ENCODE measurements at places on chromosomes 6 and 20. TPM values are rescaled to one million over a fixed set of nuclear protein-coding genes. Genes with fewer than 3 reads are reported as not detected.

Gene DNAH8
- not detected for total RNA-seq

Gene RAET1L
- total RNA-seq = not detected

Gene OR2H1
- total RNA-seq = not detected

Gene TP53RK
- 10.4 TPM for total RNA-seq

Gene HRH3
- not detected for total RNA-seq

Gene MEI4
- total RNA-seq = not detected

Gene CLIC5
- total RNA-seq = 242 TPM

Gene PAX1
- not detected for total RNA-seq

Gene MEP1A
- 118 TPM for total RNA-seq

Gene SIM1
- total RNA-seq = not detected

Gene TNFAIP3
- total RNA-seq = 49.3 TPM

Gene HLA-G
- total RNA-seq = 1.9 TPM

Gene DEFB124
- total RNA-seq = not detected

Gene BPIFB2
- not detected for total RNA-seq

Gene TSHZ2
- total RNA-seq = 1.9 TPM

Gene LRRC1
- 57.7 TPM for total RNA-seq

Gene ENPP4
- 24.2 TPM for total RNA-seq

Gene HLA-DOA
- 1.8 TPM for total RNA-seq

Gene NKX2-2
- total RNA-seq = 0.22 TPM
